G401 (cell line): ENCODE measurements at places on chromosomes 2 and 18. TPM values are rescaled to one million over a fixed set of nuclear protein-coding genes. Genes with fewer than 3 reads are reported as not detected.

PCBP1 gene
- total RNA-seq: 150 and 167 TPM in 2 replicates

GKN1 gene
- not detected in 2 replicates for total RNA-seq

UPP2 gene
- not detected in 2 replicates for total RNA-seq

RPRM gene
- total RNA-seq: 76.1 and 102 TPM in 2 replicates

SKOR2 gene
- total RNA-seq: not detected in 2 replicates

ACMSD gene
- total RNA-seq: not detected in 2 replicates

PLEKHH2 gene
- total RNA-seq: 1.2 and 2.1 TPM in 2 replicates

RGPD3 gene
- 0.81 and 1.3 TPM in 2 replicates for total RNA-seq

MATN3 gene
- total RNA-seq: not detected in 2 replicates
